NCI-H1930 (cell line): ENCODE measurements at places on chromosomes 2 and 18.

DNA sequence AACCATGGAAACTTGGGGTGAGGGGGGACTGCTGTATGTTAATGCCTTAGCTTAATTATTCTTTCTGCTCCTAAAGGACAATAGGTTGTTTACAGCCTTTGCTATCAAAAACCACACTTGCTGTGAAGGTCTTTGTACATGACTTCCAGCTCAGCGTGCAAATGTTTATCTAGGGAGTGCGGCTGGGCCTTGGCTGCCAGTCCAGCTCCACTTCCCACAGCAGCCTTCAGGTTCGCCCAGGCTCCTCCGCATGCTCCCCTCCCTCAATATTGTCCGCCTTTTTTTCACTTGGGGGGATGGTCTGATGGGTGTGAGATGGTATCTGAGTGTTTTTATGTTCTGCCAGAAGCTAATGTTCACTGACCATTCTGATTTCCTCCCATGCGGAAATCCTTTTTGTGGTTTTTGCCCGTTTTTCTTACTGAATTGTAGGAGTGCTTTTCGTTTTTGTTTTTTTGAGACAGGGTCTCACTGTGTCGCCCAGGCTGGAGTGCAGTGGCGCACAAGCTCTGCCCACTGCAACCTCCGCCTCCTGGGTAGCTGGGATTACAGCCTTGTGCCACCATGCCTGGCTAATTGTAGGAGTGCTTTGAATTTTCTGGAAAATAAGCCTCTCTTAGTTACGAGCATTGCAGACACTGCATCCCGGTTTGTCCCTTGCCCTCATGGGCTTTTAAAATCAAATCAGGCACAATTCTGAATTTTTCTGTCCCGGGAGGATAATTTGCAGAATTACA is 28.8 kb downstream of the SH3BP4 start:
- no peak for DNase-seq

DNA sequence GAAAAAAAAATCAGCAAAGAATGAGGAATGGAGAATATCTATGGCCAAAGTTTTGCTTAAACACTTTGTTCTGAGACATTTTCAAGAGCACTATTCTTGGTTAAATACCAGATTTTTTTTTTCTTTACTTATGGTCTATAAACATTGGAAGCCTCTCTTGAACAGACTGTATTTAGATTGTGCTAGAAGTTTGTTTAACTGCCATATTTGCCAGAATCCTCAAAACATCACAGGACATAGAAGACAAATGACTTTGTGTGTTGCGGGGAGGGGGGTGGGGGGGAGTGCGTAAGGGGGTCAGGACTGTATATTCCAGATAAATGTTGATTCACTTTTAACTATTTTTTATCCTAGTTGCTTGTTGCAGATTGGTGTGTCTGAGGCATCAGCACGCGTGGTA is 262.0 kb downstream of the MEIS1 start:
- no peak for DNase-seq

GRCh38 chr2:238170386-238171071 is 11.8 kb downstream of the ERFE start:
- no peak for DNase-seq

- peak; percentile 80 for DNase-seq
Measured at GRCh38 chr2:217289907-217290280, 430.0 kb upstream of the TNP1 start.

DNA sequence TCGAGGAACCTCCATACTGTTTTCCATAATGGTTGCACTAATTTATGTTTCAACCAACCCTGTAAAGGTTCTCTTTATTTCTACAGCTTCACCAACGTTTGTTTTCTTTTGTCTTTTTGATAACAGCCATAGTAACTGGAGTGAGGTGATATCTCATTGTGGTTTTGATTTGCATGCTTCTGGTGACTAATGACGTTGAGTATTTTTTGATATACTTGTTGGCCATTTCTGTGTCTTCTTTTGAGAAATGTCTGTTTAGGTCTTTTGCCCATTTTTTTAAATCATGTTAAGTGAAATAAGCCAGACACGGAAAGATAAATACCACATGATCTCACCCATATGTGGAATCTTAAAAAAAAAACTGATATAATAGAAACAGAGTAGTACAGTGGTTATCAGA is 74.8 kb upstream of the SMIM21 start:
- no peak for DNase-seq
